ENCODE measurements at places on chromosomes 16 and 17. TPM values are rescaled to one million over a fixed set of nuclear protein-coding genes. Genes with fewer than 3 reads are reported as not detected.

- DNase-seq: no peak
Observed at GRCh38 chr16:86735727-86736126, 157.4 kb downstream of the FOXL1 start.

GRCh38 chr16:75296606-75297005 is 45.2 kb upstream of the BCAR1 start:
- no peak for DNase-seq

DNA sequence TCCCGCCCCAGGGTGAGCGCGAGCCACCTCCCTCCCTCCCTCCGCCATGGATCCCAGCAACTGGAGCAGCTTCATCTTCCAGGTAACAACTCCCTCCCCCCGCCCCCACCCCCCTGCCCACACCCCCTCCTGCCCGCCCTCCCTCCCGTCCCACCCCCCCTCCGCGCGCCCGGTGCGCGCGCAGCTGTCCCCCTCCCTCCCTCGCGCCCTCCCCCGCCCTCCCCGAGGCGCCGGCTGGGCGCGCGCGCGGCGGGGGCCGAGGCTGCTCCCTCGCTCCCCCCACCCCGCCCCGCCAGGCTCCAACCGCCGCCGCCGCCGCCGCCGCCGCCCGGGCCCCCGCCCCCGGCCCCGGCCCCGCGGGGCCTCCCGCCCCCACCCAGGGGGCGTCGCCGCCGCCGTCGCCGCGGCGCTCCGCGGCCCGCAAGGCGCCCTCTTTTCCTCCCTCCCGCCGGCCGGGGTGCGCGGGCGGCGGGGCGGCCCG is at the start of gene MAZ:
TSS of gene MAZ (plus strand) at position 431 of the 481 bp plus-strand sequence. CDS start 173 bp downstream, outside the sequence.
- DNase-seq: peak; percentile 96

- DNase-seq: no peak
Observed at GRCh38 chr16:57972306-57972705, 1.4 kb upstream of the CNGB1 start.

- no peak for DNase-seq
Observed at GRCh38 chr17:73271072-73271471, 9.4 kb upstream of the CPSF4L start.

DNA sequence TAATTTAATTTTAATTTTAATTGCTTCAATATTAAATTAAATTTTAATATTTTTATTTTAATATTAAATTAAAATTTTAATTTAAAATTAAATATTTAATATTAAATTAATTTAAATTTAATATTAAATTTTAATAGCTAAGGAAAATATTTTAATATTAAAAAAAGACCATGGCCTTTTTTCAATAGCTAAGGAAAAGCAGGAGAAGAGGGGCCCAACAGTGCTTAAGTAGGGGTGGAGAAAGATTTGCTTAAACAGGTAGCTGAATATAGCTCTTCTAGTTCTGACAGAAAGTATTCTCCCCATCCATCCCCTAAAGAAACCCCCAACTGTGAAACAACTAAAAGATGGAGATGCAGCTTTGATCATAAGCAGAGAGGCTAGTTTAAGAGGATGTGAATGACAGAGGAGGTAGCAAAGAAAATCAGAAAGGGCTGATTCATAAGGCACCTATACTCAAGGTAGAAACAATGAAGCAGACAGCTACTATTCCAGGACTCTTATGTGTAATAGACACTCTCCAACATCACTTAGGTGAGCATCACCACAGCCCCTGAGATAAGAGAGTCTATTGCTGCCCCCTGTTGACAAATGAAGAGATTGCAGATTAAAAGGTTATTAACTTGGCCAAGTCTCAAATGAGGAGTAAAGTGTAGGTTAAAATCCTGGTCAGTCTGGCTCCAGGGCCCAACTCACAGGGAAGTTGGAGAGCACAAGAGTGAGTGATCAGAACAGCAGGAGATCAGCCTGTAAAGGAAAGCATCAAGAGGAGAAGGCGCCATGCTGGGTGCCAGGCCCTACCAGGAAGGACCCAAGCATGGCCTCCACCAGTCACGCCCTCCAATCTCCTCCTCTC is 7.8 kb upstream of the RNASEK start:
- DNase-seq: no peak

TBC1D26 gene
- total RNA-seq: 0.23 TPM

KRTAP17-1 gene
- total RNA-seq: not detected

DNA sequence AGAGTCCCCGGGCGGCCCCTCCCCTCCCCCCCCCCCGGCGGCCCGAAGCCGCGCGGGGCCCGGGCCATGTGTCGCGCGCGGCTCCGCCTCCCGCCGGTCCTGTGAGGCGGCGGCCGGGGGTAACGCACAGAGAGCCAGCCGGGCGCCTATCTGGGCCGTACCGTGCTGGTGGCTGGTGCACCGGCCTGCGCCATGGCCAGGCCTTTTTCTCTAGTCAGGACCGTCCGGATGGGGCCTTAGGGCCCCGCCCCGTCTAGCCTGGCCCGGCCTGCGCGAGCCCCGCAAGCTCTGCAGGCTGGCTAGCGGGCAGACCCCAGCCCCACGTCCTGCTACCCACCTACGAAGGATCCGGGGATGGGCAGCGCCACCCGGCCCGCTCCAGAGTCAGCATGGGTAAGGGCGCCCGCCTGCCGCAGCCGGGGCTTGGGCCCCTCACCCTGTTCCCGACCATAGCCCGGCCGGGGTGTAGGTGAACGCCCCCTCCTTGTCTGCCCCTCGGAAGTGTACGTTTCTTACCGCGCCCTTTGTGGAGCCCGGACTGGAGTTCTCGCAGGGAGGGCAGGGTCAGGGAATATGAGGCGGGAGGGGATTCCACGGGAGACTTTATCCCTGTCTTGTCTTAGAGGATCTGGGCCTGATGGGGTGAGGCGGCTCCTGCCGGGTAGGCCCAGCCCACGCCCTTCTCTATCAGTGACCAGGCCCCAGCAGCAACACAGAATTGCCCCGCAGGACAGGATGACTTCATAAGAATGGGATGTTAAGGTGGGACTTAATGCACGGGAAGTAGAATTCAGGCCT is at the start of gene CENPT:
TSS of gene CENPT (minus strand) at position 630 of the 798 bp plus-strand sequence. CDS start 13,834 bp downstream, outside the sequence.
- DNase-seq: no peak

DNA sequence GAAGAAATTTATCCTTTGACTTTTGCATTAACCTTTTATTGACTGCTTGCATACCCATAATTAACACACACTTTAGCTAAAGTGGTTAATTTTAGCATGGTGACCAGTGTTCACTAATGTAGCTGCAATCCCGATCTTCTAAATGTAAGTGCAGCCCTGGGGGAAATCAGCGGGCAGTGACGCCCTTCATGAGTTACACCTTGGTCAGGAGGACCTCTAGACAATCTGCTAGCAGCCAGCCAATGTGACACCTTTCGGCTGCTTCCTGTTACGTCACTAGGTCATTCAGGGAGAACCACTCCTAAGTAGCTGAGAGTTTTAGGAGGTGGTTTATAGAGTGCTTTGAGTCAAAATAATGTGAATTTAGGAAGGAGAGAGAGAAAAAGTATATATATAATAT is 180.5 kb downstream of the IRX3 start:
- DNase-seq: no peak

TBC1D3D gene
- not detected for total RNA-seq

UNK gene
- total RNA-seq: 18.3 TPM

- no peak for DNase-seq
Observed at GRCh38 chr16:75080205-75081029, 36.2 kb downstream of the LDHD start.

DNA sequence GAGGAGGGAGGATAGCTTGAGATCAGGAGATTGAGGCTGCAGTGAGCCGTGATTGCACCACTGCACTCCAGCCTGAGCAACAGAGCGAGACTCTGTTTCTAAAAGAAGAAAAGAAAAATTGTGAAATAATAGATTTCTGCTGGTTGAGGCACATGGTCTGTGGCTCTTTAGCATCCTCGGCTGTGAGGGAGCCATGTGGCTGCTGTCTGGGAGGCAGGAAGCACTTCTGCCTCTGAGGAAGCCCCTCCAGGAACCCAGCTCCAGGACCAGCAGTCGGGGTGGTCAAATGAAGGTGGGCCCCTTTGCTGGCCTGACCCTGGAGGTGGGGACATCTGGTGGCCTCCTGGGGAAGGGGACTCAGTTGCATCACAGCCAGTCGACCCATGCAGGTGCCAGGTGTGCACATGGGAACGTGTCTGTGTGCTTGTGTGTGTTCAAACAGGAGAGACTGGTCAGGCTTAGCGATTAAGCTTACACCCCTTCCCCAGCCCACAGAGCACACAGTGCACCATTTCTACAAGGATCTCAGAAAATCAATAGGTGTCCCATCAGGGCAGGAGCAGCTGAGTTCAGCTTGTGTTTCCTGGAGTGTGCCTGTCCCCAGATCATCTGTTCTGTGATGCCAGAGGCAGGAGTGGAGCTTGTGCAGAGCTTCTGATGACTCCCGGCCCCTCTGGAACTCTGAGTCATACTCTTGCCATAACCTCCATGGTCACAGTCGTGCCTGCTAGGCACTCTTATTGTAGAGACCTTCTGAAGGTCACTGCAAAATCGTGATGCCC is 24.3 kb upstream of the MGAT5B start:
- DNase-seq: no peak

GRCh38 chr16:11708421-11708820 is 34.2 kb downstream of the TXNDC11 start:
- no peak for DNase-seq

DNA sequence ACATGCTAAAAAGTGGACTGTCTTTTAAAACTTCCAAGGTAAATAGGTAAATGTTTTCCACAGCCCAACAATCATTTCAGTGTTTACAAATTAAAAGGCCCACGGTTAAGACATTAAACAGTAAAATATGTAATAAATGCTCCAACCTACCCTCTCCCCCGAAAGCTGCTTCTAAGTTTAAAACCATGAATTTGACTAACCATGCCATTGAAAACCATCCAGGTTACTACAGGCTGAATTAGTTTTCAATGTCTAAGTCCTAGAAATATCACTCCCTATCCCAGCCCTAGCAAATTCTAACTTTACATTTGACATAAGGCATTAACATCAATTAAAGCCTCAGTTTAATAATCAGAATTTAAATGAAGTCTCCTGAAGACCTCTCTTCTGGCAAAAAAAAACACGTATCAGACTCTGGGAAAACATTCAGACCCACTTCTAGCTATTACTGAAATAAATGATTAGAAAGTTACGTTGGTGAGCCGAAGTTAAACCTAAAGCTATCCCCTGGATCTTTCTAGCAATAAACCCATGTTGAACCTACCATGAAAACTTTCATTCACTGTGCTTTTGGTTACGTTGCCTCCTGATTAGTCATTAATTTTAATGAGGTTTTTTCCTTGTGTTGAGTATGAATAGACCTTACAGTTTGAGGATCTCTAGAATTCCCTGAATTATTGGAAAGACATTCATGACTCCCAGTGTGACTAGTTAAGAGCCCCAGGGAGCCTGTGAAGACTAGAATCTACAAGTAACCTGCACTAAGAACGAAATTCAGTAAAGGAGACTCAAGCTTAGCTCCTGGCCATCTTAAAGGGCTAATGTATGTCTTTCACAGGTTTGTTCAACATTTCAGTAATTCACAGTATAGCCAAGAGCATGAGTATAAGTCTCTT is 1.7 kb upstream of the POLG2 start:
- no peak for DNase-seq
